Thyroid gland (tissue), 4 donors: ENCODE measurements at places on chromosomes 7 and 10. TPM values are rescaled to one million over a fixed set of nuclear protein-coding genes. Genes with fewer than 3 reads are reported as not detected.

DNA sequence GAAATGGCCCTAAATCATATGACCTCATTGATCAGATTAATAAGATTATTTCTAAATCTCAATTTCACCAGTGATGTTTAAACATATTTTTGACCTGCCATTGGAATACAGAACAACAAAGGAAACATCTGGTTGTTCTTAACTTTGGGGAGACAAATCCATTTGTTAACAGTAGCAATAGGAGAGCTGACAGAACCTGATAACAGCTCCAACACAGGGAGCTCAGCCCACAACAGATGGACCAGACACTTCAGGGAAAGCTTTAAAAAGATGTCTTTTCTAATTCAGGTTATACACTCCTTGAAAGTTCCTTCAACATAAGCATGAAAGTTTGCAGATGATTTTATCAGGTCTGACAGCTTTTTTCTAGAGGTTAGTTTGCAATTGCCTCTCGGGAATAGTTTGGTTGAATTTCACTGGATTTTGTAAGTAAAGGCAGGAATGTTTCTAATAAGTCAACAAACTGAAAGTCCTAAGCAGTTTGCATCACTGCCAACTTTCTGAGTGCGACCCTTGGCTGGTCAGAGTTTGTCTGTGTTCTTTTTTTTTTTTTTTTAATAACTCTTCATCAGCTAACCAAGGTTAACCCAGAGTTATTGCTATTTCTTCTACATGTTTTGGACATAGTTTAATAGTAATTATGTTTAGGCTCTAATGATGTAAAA lies 6.5 kb upstream of the MET start:
- peak; percentile 84 for DNase-seq

DNA sequence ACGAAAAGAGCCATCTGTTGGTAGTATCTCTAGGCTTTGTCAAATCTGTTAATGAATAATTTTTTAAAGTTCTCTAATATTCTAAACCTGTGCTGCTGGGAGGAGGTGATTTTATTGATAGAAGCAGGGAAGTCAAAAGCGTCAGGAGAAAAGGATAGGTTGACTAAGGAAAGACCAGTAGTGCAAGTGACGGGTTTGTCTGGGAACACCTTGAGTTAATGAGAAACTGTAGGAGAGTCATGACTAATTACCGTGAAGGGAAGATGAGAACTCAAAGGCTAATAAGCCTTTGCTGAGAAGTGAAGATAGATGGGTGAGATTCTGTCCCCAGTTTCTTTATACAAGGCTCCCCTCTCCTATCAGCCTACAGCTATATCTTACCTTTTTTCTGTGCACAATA lies 5.0 kb upstream of the PDK4 start:
- DNase-seq = no peak

GRCh38 chr10:9299966-9300365 lies 1245.5 kb downstream of the GATA3 start:
- DNase-seq = no peak

- DNase-seq = no peak
These were observed 57.4 kb upstream of the EBF3 start for GRCh38 chr10:130021383-130021950.

DNA sequence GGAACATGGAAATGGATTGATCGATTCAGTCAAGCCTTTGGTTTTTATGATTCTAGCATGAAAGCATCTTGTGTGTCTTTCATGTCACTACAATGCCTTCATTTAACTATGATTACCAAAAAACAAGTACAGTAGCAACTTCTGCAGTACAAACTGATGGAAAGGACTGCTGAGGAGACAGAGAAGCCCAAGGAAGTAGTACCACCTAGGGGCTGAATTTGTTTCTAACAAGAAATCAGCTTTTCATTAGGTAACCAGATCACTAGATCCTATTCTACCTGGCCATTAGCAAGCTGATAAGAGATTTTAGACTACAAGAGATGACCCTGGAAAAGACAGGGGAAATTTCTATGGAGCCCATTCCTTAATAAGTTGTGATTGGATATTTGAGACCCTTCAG lies 3.2 kb upstream of the IFIT1 start:
- DNase-seq = no peak

PNLIPRP2 gene
- total RNA-seq = not detected

GDF2 gene
- not detected for total RNA-seq

CCDC172 gene
- total RNA-seq = not detected
